NCI-H510A treated with DMSO at 0.1 percent for 48 hours (cell line): ENCODE measurements at places on chromosomes 6 and 20.

DNA sequence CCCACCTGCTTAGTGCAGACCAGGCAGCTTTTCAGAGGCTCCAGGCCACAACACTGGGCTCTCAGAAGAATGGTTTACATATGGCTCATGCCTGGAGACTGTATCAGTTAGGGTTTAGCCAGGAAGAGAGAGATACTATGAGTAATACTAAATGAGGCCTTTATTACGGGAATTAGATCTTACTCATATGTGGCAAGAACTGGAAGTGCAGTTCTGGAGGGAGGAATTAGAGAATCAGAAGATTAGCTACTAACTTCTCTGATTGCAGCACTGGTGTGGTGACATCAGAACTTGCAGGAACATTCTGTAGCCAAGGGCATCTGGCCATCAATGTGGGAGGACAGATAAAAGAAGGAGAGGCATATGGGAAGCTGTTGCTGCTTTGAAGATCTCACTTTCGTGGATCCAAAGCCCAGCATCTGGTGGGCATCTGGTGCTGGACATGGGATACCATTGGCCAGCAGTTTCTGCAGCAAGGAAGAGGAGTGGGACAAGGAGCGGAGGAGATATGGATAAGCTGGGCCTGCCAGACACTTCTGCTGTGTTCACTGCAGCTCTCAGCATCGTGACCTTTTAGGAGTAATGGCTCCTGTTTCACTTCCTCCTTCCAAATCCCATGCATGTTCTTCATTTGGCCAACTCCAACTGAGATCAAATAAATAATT is 248.5 kb downstream of the BTBD3 start:
- DNase-seq: no peak

DNA sequence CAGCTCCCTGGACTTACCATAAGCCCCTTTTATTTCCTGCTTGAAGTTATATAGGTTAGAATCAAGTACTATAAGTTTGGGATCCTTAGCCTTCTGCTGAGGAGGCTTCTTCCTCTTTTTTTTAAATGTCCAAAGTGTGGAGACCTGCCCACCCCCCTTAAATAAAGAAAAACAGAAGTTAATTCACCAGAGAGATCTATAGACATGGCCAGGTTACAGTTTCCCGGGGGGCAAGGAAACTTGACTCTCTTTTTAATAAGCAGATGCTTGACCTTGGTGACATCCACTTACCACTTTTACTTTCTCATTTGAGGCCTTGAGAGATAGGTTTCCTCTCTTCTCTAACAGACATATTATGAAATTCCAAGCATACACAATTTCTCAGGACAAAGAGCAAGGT is 88.3 kb downstream of the BMP2 start:
- no peak for DNase-seq

DNA sequence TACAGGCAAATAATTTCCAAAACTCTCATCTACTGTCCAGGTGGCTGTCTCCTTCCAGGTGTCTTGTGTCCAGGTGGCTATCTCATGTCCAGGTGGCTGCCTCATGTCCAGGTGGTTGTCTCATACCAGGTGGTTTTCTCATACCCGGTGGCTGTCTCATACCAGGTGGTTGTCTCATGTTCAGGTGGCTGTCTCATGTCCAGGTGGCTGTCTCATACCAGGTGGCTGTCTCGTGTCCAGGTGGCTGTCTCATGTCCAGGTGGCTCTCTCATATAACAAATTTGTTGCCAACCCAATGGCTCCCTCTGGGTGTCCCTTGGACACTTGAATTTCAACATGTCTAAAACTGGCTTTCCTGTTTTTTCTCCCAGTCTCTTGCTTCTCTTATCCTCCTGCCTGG is 14.3 kb upstream of the SLC22A3 start:
- no peak for DNase-seq

GRCh38 chr6:75735491-75736186 is 13.4 kb upstream of the MYO6 start:
- no peak for DNase-seq

GRCh38 chr6:52135217-52135616 is 47.8 kb upstream of the PKHD1 start:
- DNase-seq: no peak

DNA sequence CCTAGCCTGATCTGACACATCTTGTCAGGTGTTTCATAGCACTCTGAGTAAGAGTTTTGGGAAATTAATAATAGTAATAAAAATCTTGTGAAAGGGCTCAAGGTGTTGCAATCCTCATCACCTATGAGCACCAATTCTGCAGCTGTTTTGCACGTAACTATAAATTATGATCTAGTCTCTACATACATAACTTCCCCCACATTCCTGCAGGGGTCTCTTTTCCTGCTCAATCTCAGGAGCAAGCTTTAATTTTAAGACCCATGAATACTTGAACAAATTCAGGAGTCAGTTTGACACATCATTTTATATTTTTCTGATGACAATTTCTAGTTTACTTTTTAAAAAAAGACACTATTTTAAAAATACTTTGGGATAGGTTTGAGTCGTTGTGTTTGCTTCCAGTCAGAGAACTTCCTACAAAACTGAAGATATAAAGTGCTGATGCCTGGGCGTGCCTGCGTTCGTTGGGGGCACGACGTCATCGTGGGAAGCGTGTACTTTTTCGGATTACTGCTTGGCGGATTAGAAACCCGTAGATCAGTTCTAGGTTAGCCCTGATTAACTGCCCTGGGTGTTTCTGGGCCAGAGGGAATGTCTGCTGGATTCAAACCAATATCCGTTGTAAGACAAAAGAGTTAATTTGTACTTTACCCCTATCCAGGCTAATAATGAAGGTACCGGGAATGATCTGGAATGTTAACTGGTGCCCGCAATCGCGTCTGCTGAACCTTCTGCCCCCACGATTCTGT is 1.0 kb upstream of the E2F3 start:
- peak; percentile 34 for DNase-seq

- peak; percentile 92 for DNase-seq
These were observed 4.2 kb upstream of the PRPH2 start for GRCh38 chr6:42726485-42727086.

DNA sequence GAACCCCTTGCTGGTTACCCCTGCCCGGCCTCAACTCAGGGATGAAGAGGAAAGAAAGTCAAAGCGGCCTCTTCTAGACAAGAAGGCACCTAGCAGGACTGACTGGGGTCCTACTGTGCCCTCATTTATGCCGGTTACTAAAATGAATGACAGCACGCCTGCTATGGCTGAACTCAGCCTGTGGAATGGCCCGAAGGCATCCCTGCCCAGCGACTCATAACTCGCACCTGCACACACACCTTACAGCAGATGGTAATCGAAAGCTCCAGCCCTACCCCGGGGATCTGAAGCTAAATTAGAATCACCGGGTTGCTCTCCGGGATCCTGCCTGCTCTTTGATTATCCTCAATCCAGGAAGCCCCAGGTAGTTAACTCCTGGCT is 747 bp upstream of the TXNDC5 start:
- no peak for DNase-seq

DNA sequence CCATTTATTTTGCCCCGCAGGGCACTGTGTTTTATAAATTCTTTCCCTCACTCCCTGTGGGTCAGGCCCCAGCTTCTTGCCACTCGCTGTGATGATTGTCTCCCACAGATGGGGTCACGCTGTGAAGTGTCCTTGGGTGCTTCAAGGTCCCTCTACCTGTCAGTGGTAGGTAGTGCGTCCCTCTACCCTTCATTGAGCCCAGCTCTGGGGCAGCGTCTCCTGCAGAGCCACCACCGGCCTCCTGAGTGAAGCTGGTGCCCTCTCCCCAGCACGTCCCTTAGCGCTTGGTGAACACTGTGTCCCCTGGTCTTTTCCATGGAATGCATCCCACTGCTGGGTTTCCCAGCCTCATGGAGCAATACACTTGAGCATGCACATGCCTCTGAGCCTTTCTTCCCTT is 108.2 kb downstream of the NRN1 start:
- no peak for DNase-seq

DNA sequence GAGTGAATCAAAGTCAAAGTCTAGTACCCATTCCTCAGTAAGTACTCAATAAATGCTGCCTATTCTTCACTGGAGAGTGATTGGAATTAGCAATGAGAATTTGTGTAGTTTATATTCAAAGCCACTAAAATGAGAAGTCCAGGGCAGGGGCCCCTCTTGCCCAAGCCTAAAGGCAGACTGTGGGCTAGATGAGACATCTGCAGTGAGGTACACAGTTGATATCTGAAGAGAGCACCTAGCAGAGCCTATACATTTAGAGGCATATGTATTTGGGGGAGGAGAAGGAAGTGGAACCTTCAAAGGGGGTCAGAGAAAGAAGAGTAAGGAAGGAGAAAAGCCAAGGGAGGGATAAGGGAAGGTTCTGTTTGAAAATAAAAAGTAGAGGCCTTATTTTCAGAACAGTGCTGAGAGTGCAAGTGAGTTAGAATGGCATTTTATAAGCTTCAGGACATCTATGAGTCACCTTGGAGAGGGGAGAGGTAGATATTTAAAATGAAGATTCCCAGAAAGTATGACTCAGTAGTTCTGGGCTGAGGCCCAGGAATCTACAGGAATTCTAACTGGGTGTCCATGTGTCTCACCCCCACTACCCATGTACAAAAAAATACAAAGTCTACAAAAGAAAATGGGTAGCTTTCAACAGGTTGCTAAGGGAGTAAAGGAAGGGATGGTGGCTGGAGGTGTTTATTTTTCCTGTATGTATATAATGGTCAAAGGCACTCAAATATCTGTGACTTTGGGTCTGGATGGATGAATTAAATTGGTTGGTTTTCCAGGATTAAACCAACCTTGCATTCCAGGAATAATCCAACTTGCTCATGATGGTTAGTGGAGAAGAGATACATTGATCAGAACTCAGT is 135.1 kb downstream of the ZFP64 start:
- no peak for DNase-seq

- DNase-seq: no peak
These were observed 159.4 kb upstream of the CITED2 start for GRCh38 chr6:139533573-139534471.

GRCh38 chr6:13303668-13304017 is 24.7 kb downstream of the TBC1D7 start:
- DNase-seq: peak; percentile 5

GRCh38 chr6:164792666-164793065 is 516.7 kb downstream of the C6orf118 start:
- DNase-seq: no peak
